ENCODE measurements at places on chromosomes 5 and 9.
A peak's percentile ranks its signal among the peaks of the same experiment; 100 is the strongest.

GRCh38 chr9:135078361-135078821 is 9.1 kb upstream of the OLFM1 start:
- no peak for DNase-seq

DNA sequence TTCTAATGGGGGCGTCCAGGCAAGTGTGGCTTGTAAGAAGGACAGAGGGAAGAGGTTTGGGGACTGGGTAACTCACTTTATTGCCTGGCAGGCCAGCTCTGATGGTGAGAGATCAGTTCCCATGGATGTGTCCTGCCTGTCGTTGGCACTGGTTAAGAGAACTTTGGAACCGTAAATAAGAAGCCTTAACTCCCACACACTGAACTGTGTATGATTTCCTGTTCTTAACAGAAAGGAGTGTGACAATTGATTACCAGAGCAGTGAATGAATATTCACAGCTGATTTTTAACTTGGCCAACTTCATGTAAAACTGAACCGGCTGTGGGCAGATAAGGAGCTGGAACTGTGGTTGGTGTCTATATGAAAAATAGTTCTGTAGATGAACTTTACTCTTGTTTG is 63.2 kb downstream of the MEGF10 start:
- DNase-seq: no peak

- DNase-seq: no peak
These were observed 8.6 kb downstream of the GPR151 start for GRCh38 chr5:146507428-146507827.

DNA sequence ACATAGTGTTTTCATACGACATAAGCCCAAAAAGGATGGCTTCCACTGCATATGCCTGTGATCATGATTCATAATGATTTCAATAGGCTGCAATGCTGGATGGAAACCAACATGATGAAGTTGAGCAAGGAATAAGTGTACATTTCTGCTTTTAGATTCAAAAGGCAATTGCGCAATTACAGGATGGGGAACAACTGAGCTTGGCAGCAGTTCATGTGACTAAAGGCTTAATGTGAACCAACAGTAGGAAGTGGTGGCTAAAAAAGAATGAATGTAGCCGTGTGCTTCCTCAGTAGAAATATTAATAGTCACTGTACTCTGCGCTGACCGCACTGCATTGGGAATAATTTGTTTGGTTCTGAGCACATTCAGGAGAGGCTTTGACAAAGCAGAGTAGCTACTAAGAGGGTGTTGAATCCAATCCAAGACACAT is 51.2 kb downstream of the SLC1A3 start:
- DNase-seq: peak; percentile 84

GRCh38 chr5:107543868-107544267 is 126.9 kb downstream of the EFNA5 start:
- DNase-seq: no peak

DNA sequence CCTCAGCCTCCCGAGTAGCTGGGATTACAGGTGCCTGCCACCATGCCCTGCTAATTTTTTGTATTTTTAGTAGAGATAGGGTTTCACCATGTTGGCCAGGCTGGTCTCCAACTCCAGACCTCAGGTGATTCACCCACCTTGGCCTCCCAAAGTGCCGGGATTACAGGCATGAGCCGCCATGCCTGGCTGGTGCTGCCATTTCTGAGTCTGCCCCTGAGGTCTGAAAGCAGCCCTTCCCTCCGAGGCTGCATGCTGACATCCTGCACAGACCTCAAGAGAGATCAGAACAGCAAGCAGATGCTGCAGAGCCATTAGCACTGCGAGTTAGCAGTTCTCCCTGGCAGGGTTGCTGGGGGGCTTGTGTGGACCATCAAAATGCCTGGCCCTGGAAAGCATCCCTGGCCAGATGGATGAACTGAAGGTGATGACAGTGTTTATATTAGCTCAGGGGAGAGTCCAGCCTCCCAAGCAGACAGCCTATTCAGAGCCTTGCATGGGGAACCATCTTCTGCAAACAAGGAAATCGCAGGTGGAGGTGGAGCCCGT is 176.5 kb upstream of the PANK3 start:
- DNase-seq: no peak

DNA sequence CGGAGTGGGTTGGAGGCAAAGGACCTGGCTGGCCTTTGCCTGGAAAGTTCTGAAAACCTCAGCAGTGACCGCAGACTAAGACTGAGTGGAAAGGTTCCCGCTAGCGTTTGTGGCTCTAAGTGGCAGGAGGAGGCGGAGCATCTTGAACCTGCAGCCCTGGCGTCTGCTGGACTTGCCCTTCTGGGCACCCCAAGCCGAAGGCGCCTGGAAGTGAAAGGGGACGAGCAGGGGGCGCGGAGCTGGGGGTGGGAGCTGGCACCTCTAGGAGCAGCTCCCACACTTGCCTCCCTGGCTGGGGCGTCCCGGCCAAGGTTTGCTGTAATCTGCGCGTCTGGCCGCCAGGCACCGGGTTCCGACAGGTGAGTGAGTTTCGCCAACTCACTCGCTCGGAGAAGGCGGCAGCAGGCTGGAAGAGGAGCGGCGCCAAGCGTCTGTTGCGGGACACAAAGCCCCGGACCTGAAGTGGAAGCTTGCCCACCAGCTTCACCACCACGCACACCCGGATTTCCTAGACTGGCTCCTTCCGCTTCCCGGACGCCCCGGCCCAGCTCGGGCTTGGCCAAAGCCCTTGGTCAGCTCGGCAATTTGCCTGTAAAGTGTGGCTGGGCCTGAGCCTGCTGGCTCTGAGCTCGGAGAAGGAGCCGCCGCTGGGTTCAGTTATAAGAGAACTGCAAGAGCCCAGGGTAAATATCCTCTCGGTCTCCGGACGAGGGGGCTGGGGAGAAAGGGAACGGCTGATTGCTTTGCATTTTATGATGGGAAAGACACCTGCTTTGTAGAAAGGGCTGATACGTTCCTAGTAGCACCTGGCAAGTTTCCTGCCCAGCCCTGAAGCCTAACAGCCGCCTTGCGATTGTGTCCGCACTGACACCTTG is at the start of gene GNA14:
Gene GNA14 (minus strand): TSS at position 89 of the 875 bp plus-strand sequence. CDS start 529 bp downstream, outside the sequence.
- peak; percentile 38 for DNase-seq

DNA sequence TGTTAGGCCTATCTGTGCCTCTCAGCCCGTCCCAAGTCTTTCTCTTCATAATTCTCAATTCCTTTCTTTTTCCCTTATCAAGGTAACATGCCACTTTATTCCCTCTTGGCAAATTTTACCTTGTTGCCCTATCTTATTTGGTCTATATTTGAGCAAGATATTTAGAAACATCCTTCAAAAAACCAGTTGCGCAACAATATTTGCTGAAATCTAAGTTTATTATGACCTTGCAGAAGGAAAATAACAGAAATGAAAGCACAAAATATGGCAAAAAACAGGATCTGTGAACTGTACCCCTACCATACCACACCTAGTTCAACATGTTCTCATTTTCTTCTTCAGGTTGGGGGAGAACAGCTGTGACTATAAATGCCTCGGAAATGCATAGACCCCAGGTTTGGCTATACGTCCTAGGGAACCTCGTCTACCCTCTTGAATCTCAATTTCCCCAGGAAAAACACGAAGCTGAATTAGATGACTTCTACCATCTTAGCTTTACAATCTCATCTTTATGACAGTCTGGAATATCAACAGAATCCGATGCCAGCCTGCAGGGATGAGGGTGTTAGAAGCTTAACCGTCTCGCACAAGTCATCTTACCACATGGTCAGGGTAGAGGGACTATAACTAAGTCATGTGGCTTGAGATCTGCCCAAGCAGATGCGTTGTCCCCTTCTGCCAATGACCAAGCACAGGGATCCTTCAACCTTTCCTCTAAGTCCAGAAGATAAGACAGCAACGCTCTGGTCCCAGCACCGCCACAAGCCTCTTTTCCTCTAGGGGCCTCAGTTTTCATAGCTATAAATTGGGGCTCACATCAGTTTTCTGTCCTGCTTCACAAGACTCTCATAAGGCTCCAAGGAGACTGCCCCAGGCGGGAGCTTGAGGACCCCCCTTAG is 1.3 kb downstream of the LCP2 start:
- DNase-seq: no peak

DNA sequence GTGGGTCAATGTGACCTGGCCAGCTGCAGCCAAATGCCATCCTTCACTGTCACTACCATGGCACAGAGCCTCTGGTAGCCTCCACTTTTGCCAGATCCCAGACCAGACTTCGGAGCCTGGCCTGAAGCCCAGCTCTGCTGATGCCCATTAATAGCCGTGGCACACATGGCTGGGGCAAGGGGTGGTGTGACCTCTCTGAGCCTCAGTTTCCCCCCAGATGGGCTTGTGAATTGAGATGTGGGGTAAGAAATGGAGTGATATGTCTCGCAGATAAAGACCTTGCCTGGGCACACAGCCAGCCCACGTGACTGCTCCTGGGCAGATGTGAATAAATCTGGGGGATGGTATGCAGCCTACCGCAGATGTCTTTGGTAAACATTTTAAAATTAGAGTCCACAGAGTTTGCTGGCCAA is 13.9 kb downstream of the SUSD3 start:
- no peak for DNase-seq

DNA sequence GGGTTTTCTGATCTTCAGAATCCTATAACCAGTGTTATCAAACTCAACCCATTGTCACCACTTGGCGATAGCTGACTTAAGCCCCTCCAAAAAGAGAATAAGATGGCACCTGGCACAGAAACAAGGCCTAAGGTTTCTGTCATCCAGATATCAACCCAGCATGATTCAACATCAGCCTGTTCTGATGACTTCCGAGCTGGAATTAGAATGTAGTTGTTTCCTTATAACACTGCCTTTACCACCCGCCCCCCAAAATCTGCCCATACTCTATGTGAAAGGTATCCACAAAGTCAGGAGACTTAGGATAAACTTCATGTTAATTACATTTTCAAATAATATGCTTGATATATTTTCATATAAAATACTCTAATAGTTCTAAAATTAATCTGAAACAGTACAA is 5.2 kb downstream of the KLF9 start:
- DNase-seq: no peak

DNA sequence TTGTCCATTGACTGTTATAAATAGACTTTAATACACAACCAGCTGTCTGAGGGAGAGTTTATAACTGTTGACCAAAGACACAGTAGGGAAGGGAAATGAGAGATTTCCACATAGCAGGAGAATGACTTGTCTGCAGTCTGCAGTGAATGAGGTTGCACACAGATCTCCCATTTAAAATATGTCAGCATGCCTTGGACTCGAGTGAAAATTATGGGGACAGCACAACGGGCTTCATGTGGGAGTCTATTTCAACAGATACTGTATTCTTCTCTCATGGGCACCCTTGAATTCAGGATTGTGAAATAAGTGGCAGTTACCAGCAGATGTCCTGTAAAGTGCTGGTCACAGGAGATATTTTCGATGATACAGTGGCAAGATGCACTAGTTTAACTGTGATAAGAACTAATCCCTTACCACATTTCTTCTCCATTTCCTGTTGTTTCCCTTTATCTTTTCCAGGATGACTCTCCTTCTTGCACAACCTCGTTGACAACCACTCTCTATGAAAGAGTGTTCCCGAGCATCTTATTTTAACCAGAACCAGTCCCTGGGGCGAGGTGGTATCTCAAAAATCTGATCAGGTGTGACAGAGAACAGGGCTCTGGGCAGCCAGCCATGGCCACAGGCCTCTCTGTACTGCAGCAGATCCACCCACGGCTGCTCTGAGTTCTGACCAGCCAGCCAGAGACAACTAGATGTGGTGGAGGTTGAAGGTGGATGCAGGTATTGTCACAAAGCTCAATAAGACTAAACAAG is 51.5 kb upstream of the MAP3K1 start:
- peak; percentile 48 for DNase-seq

DNA sequence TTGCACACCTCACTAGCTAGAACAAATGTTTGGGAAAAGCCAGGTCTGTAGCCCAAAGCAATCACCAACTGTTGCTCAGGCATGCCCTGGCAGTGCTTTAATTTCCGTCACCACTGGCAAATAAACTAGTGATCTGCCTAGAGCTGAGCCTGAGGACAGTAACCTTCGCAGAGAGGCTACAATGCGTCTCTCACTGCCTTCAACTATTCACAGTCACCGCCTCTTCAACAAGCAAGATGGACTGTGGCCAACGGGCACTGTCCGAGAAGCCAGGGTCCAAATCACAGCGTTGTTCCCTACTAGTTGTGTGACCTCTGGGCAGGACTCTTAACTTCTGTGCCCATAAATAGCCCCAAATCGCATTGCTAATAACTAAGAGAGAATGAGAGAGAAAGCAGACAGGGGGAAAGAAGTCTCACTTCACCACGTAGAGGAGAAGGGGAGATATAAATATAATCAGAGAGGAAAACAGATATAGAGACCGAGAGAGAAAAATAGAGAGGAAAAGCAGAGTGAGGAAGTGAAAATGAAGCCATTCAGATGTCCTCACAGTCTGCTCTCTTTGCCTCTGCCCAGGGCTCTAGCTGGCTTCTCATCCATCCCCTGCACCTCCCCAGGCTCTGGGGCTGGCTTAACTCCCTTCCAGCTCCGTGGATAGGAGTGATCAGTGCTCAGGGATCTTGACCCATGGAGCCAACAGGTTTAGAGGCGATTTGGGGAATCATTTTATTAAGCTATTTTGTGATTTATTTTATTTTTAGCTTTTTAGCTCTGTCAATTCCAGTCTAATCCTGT is 157.9 kb downstream of the ZDHHC21 start:
- DNase-seq: no peak

GRCh38 chr5:125109293-125109692 is 362.9 kb upstream of the ZNF608 start:
- no peak for DNase-seq

- DNase-seq: no peak
These were observed 21.9 kb upstream of the CTSV start for GRCh38 chr9:97060796-97061195.

- peak; percentile 49 for DNase-seq
These were observed 26.7 kb upstream of the ECM2 start for GRCh38 chr9:92562461-92562967.

GRCh38 chr9:120312031-120312430 is 267.9 kb downstream of the CDK5RAP2 start:
- no peak for DNase-seq

DNA sequence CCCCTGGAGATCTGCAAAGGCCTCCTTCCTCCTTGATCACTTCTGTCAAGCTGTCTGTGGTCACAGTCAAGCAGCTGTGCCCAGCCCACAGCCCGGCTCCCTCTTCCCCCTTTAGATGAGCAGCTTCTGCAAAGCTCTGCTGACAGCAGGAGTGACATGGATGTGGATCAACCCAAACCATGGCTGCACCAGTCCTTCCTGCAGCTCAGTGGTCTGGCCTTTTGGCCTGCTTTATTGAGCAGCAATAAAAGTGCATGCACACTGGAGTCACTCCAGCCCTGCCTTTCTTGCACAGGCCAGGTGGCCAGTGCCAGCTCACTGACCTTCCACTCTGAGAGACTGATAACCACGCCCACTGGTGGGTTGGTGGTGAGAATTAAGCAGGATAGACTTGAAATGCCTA is 91.3 kb upstream of the OTULINL start:
- DNase-seq: peak; percentile 14

- no peak for DNase-seq
These were observed 2.3 kb downstream of the CNOT8 start for GRCh38 chr5:154860765-154861164.

GRCh38 chr9:27005491-27005890 is at the start of gene LRRC19:
Gene LRRC19, minus strand, starts transcription at chr9:27005672. Its CDS starts 5,978 bp downstream, at chr9:26999694.
- DNase-seq: no peak

GRCh38 chr9:80866121-80866520 is 823.2 kb downstream of the TLE1 start:
- no peak for DNase-seq

GRCh38 chr5:6829150-6829784 is 116.0 kb downstream of the TENT4A start:
- DNase-seq: peak; percentile 77
